ENCODE measurements at places on chromosomes 2 and 18.

- no peak for DNase-seq
Observed at GRCh38 chr18:45355944-45356520, 259.2 kb upstream of the SLC14A2 start.

DNA sequence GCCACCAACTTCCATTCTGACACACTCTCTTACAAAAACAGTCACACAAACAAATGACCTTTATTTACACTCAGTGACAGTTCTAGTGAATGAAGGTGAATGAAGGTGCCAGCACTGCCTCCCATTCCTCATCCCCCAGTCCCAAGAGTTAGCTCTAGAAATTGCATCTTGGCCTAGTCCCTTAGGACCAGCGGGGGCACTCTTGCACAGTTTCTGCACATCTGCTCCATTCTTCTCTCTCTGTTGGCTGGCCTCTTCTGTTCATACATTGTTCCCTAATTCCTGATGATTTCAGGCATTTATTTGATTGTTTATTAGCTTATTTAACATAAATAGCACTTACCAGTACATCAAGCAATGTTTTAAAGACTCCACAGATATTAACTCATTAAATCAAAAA, 30.9 kb downstream of the GAREM1 start:
- no peak for DNase-seq

DNA sequence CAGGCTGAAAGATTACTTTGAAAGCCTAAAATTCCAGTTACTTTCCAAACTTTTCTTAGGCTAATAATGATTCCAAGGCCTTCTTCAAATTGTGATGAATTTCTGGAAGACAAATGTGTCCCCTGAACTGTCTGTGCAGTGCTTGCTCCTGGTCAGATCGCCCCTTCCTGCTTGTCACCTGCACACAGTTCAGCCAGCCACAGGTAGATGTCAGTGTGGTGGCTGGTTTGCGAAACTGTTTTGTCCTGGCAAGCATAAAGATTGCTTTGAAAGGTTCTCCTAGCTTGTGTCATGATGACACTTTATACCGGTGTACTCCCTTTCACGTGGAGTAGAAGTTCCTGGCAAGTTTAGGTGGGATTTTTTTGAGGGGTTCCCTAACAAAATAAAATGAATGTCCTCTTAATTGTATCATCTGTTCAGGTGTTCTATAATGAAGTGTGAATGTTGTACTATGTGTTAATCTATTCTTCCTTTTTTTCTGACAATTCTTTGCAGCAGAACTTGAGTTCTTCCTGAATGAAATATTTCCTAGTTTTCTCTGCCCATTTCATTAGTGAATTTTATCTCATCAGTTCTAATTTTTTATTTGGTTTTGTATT, 298.8 kb downstream of the ZNF407 start:
- DNase-seq, result no peak

DNA sequence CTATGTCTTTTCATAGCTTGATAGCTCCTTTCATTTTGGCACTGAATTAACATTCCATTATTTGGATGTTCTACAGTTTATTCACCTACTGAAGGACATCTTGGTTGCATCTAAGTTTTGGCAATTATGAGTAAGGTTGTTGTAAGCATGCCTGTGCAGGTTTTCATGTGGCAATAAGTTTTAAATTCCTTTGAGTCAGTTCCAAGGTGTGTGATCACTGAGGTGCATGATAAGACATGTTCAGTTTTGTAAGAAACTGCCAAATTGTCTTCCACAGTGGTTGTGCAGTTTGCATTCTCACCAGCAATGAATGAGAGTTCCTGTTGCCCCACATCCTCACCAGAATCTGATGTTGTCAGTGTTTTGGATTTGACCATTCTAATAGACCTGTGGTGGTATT, 24.2 kb downstream of the XDH start:
- no peak for DNase-seq

GRCh38 chr2:64101141-64101591, 43.1 kb downstream of the PELI1 start:
- no peak for DNase-seq

DNA sequence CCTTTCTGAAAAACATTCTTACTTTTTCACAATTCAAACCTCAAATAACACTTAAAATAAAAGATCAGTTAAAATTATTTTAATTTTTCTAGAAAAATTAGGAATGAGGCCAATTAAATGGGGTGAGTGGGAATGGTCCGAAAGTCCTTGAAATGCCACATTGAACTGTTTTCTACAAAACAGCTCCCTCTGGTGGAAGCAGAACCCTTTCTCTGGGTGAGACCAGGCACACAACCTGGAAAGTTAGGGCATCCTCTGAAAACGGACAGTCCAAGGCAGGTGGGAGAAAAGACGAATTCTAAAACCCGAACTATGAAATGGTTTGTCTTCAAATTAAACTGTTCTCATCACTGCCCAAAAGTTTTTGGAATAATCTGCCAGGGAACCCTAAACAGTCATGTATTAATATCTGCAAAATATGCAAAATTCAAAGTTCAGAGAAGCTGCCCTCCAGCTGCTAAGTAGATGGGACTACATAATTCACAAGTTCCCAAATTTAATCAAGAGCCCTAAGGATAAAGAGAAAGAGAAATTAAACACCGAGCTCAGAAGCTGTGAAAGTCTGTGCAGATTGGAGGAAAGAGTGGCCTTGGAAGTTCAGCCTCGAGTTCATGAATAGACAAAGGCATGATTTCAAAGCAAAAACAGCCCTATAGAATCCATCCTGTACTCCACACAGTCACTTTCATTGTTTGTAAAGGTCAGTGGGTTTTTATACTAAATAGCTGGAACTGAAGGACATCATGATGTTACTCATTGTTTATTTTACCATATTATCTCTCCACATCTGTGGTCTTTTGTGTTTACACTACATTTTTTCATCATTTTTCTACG, 108.3 kb downstream of the PIEZO2 start:
- no peak for DNase-seq

DNA sequence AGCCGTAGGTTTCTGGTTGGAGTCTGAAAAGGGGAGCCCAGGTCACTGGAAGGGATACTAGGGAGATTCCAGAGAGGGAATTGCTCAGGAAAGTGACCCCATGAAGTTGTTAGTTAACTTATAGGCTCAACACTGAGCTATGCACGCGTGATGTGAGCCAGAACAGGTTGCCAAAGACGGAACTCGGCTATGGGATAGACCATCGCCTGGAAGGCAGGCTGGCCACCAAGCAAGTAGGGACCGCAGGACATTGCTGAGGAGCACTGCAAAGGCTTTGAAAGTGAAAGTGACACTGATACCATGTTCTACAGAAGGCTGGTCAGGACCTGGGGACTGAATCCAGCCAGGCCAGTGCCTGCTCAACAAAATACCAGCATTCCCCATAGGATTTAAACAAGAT, 7.3 kb downstream of the FARP2 start:
- DNase-seq, result no peak

DNA sequence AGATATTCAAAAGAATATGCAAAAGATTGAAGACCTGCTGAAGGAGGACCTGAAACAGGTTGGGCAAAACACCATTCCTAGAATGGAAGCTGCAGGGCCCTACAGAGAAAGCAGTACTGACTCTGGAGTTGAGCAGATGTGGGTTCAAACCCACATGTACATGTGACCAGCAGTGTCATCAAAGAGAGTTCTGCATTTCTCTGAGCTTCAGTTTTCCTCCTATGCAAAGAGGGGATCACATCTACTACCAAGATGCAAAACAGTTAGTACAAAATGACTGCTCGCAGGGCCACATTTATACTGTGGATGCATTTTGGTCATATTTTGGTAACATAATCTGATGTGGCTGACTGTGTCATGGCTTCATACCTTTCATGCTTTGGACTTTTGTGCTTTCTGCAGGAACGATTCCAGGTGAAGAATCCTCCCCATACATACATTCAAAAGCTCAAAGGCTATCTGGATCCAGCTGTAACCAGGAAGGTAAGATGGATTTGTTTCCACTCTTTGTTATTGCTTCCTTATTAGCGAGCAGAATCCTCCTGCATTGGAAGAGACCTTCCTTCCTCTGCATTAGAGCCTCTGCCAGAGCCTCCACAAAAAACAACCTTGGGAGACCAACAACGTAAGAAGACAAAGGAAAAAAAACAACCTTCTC, 174.8 kb downstream of the PRPF40A start:
- DNase-seq, result no peak

DNA sequence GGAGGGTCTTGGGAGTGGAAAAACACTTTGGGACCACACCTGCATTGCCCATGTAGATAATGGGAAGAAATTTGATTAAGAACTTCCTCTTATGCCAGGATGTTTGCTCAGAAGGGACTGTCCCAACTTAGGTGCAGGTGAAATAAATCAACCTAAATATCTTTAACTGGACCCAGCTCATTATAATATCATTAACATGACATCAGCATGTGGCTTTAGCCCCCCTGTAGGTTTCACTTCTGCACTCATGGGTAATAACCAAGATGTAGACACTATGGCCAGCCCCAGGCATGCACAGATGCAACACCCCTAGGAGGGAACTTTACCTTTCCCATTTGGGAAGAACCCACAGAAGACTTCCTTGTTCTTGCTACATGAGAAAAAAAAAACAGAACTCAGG, 227.4 kb upstream of the ZNF804A start:
- DNase-seq, result no peak

GRCh38 chr18:54607213-54608027, 16.4 kb downstream of the DYNAP start:
- no peak for DNase-seq

DNA sequence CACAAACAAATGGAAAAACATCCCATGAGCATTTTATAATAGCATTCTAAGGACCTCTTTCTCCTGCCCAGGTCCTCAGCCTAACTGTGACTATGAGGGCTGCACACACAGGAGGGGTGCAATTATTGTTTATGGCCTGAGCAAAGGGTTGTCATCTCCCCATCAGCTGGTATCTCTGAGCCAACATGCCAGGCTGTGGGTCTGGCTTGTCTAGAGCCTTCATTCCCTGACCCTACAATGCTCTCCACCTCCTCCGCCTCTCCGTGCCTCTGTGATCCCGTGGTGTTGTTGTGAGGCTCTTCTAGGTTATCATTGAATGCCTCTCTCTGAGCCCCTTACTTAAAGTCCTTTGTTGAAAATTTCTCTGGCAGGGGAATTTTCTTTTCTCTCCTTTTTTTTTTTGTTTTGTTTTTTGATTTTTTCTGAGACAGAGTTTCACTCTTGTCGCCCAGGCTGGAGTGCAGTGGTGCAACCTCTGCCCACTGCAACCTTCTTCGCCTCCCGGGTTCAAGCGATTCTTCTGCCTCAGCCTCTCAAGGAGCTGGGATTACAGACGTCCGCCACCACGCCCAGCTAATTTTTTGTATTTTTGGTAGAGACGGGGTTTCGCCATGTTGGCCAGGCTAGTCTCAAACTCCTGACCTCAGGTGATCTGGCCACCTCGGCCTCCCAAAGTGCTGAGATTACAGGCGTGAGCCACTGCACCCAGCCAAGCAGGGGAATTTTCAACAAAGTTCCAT, 126.4 kb downstream of the SMAD7 start:
- DNase-seq, result no peak

GRCh38 chr2:168740360-168740759, 62.1 kb upstream of the NOSTRIN start:
- no peak for DNase-seq

DNA sequence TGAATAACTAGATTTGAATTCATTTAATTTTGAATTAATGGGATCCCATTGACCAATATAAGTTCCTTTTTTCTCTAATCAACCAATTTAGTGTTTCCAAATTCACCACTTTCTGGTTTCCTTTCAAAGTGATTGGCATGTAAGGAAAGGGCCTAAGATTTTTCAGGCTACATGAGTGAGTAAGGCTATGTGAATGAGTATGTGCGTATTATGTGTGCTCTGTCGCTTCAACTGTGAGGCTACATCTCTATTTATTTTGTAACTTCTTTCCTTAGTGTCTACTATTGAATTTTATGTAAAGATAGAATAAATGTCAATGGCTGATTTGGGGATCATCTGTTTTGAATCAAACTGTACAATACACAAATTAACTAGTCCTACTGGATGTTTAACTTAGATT, 110.6 kb downstream of the ABCA12 start:
- no peak for DNase-seq

GRCh38 chr2:8796878-8797550, 40.4 kb downstream of the KIDINS220 start:
- DNase-seq, result no peak

DNA sequence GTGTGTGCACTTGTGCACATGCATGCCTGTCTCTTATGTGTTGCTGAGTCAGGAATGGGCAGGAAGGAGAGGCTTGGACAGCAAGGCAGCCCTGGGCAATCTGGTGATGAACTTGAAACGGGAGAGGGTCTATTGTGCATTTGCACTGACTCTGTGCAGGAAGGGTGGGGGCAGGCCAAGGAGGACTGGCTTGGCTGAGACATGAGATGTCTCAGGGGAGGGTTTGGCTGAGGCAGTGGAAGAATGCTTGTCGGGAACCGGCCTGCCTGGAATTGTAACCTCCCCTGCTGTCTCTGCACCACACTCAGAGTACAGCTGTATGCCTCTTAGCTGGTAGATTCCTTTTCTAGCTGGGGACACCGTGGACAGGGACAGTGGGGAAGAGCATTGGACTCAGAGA, 176.1 kb upstream of the TNP1 start:
- no peak for DNase-seq

- no peak for DNase-seq
Observed at GRCh38 chr2:213920014-213920413, 490.8 kb upstream of the VWC2L start.

DNA sequence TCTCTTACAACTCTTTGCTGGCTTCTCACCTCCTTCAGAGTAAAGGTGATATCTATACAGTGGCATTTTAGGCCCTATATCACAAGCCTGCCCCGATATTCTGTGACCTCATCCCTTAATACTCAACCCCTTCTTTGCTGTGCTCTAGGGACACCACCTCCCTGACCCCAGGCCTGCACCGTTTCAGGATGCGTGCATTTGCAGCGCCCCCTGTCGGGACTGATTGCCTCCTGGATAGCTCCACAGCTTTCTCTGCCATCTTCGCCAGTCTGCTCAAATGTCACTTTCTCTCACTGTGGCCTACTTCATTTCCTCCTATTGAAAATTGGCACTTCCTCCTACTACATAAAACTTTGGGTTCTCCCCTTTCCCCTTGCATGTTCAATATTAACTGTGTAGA, 289.6 kb downstream of the SOCS6 start:
- no peak for DNase-seq

GRCh38 chr2:99401841-99402240, 64.7 kb downstream of the EIF5B start:
- no peak for DNase-seq

- no peak for DNase-seq
Observed at GRCh38 chr2:233075966-233076339, 15.8 kb downstream of the INPP5D start.

- no peak for DNase-seq
Observed at GRCh38 chr2:216780843-216781242, 79.0 kb downstream of the TNP1 start.

Data from stimulated activated CD4-positive, alpha-beta T cell treated with anti-CD3 and anti-CD28 coated beads, Interleukin-12 subunit alpha, Interleukin-12 subunit beta, amount 100 ng/mL, for 4 hours (primary cell).